ENCODE measurements at places on chromosomes 1 and 21.

DNA sequence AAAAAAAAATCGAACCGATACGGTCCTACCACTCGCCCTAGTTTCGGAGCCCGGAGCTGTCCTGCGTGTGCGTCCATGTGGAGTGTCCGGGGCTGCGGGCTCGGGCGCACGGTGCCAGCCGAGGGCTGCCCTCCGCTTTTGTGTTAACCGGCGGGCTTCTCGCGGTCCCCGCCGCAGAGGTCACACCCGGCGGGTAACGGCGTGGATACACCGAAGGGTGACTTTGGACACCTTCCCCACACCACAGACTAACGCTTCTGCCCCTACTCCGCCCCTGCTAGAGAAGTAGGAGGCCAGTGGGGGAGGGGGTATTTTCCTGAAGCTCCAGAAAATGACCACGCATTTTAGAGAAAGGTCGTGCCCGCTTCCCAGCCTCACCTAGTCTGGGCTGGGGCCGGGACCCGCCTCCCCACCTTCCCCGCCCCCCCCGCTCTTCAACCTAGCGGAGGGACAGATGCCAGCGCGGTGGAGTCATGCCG is 609 bp upstream of the ATF3 start:
- DNase-seq: no peak

- no peak for DNase-seq
Measured at GRCh38 chr1:168164771-168165170, 14.0 kb upstream of the TIPRL start.

DNA sequence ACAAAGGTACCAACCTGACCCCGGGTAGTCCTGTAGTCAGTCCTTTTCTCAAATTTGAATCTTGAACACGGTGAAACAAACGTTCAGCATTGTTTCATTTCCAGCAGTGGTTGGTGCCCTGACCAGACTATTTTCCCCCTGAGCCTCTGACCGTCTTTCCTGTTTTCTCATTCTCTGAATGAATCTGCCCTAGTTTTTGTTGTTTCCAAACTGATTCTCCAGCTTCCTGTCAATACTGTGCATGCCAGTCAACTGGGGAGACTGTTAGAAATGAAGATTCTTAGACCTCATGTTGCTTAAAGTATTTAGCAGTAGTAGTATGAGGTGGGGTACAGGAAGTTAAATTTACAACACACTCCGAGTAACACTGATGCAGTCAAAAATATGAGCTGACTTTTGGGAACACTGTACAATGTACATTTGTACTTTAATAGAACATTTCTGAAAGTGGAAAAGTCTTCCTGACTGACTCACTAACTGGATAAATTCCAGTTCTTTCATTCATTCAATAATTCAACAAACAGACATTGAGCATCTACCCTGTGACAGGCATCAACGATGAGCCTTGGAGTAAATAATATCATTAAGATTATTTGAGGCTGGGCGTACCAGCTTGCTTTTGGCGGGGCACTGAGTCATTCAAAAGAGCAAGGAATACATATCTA is 26.0 kb upstream of the ZRANB2 start:
- DNase-seq: no peak

- DNase-seq: no peak
Measured at GRCh38 chr1:112706505-112707220, at the start of gene RHOC. RHOC (minus strand) TSS chr1:112707127; CDS start chr1:112703799, 3,328 bp downstream.

DNA sequence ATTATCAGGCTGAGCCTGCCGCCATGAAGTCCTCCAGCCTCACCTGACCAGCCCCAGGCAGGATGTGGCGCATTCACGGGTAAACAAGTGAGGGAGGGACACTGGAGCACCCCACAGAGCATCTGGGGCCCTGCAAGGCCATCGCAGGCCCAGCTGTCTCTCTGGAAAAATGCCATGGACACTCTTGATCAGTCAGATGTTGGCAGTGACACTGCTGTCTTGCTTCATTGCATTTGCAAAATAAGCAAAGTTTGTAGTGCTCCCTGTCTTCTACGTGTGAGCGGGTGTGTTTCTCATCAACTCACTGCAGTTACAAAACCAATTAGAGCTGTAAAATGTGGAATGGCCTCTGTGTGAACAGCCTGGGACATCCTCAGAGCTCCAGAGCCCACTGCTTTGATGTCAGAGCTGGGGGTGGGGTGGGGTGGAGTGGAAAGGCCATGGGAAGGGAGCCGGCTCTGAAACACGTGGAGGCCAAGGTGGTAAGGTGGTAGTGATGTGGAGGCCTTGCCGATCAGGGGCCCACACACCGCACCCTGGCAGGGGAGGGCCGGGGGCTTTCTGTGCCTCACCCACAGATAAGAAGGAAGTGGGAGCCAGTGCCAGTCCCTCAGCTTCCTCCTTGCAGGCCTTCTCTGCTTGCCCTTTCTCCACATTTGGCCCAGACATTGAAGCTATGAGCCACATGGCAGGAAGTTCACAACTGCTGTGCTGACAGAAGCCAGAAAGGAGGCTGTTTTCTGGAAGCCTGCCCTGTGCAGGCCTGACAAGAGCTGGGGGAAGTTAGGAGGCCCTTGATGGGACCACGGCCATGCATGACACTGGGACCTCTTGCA is 254.9 kb downstream of the RHOU start:
- no peak for DNase-seq

GRCh38 chr1:3631320-3632260 is 6.8 kb downstream of the TPRG1L start:
- DNase-seq: no peak

- no peak for DNase-seq
Measured at GRCh38 chr1:62516600-62516999, 79.8 kb downstream of the USP1 start.

GRCh38 chr1:12717301-12717838 is 1.5 kb downstream of the AADACL3 start:
- DNase-seq: no peak

GRCh38 chr1:113375878-113376277 is 14.4 kb upstream of the MAGI3 start:
- DNase-seq: no peak

DNA sequence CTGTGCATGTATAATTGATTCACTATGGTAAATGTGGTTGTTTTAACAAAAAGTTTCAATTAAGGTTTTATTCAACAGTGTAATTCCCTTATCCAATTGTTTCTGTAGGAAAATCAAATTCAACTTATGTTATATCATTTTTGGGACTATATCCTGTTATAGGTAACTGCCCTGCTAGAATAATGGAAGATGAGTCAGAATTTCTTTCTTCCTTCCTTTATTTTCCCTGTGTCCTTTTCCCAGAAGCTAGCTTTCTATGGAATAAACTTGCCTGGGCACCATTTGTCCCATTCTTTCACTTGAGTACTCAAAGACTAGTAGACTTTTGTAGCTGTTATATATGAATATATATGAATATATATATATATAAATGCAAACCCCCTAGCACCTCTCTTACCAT is 301.3 kb downstream of the TM2D1 start:
- no peak for DNase-seq

- no peak for DNase-seq
Measured at GRCh38 chr1:47298025-47298699, 15.8 kb downstream of the STIL start.

- DNase-seq: no peak
Measured at GRCh38 chr1:65054481-65054880, 88.1 kb upstream of the JAK1 start.
